Effector CD4-positive, alpha-beta T cell (primary cell): ENCODE measurements at places on chromosomes 13 and 19.

- DNase-seq, result no peak
Observed at GRCh38 chr19:29665826-29666577, 741 bp downstream of the PLEKHF1 start.

GRCh38 chr13:37587236-37587635, 11.3 kb downstream of the POSTN start:
- no peak for DNase-seq

GRCh38 chr19:16018801-16019551, 57.3 kb upstream of the TPM4 start:
- no peak for DNase-seq

DNA sequence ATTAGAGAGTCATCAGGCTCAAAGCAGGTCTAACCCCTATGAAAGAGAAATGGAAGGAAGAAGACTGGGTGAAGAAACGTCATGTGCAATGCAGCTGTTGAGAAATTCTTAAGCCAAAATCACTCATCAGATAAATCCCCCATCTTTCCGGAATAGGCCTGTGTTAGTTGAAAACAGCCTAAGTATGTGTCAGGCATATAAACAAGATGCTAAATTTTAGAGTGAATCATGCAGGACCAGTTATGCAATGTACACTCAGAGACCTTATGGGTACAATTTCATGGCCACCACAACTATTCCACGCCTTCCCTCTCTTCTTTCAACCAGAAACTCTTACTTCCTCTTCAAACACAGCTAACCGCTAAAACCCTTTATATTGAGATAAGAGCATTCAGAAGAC, 717.7 kb upstream of the ATXN8OS start:
- no peak for DNase-seq

DNA sequence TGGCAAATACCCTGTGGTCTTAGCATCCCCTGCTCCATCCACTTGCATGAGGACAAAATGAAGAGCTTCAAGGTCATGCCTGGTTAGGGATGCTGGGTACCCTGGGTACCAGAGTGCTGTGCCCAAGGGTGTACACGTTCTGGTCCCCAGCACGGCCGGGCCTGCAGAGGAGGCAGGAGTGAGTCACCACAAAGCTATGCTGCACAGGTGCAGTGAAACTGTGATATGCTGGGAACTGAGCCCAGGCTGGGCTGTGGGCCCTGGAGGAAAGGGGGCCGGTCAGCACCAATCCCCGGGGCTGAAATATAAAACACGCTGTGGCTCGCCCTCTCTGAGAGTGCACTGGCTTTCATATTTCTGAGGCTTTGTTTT, 95.1 kb downstream of the TSHZ3 start:
- DNase-seq, result no peak

DNA sequence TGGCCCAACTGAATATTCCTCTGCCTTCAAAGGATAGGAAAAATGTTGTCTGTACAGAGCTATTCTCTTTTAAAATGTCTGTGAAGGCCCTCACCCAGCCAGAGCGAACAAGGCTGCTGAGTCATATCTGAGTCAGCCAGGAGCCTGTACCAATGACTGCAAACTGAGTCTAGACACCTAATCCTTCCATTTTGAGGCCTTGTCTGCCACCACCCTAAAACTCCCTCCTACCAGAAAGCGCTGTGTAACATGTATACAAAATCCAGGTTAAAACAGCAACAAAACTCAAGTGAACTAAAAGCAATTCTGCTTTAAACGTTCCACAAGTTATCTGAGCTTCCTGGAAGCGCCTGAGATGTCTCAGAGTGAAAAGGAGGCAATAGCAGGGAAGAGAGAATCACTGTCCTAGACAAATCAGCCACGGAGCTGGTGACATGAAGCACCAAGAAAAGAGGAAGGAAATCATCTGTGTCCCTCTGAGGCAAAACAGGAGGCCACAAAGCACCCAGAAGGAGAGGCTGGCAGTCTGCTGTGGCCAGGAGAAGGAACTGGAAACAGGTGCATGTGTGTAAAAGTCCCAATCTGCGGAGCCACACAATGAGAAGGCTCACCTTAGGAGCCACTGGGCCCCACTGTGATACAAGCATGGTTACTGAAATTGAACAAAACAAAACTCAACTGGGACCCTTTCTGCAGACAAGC, 10.2 kb downstream of the DHRS12 start:
- DNase-seq, result no peak

DNA sequence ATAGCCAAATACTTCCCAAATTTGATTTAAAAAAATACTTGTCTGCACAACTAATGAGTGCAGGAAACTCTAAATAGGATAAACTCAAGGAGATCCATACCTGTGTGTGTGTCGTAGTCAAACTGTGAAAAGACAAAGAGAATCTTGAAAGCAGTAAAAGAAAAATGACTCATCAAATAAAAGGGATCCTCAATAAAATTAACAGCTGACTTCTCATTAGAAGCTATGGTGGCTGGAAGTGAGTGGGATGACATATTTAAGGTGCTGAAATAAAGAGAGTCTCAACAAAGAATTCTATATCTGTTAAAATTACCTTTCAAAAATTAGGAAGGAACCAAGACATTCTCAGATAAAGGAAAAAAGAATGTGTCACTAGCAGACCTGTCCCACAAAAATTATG, 13.7 kb downstream of the RNASEH2B start:
- DNase-seq, result no peak

GRCh38 chr13:94431987-94432386, 47.5 kb downstream of the DCT start:
- no peak for DNase-seq
